ENCODE measurements at places on chromosomes 12 and 14. TPM values are rescaled to one million over a fixed set of nuclear protein-coding genes. Genes with fewer than 3 reads are reported as not detected.

The DLST gene
- 80.2 TPM for total RNA-seq

The RD3L gene
- total RNA-seq: not detected

The TGFB3 gene
- total RNA-seq: 1.1 TPM

The SYNDIG1L gene
- total RNA-seq: not detected
